ENCODE measurements at places on chromosomes 13 and 19. TPM values are rescaled to one million over a fixed set of nuclear protein-coding genes. Genes with fewer than 3 reads are reported as not detected.

COL4A2 gene
- not detected for total RNA-seq

LATS2 gene
- 1.6 TPM for total RNA-seq

PDX1 gene
- total RNA-seq, result not detected

PRR12 gene
- total RNA-seq, result 22.7 TPM

TMEM150B gene
- not detected for total RNA-seq

ZSCAN4 gene
- not detected for total RNA-seq

CRX gene
- not detected for total RNA-seq

ZNF497 gene
- total RNA-seq, result 1.1 TPM

C19orf85 gene
- not detected for total RNA-seq
